ENCODE measurements at places on chromosomes 4 and X.
A peak's percentile ranks its signal among the peaks of the same experiment; 100 is the strongest.

- DNase-seq, result no peak
Observed at GRCh38 chr4:86972997-86973396, 38.2 kb downstream of the AFF1 start.

- DNase-seq, result no peak
Observed at GRCh38 chr4:55445921-55446577, 50.3 kb downstream of the TMEM165 start.

GRCh38 chrX:77342004-77342403 is 105.2 kb upstream of the FGF16 start:
- DNase-seq, result peak; percentile 64

DNA sequence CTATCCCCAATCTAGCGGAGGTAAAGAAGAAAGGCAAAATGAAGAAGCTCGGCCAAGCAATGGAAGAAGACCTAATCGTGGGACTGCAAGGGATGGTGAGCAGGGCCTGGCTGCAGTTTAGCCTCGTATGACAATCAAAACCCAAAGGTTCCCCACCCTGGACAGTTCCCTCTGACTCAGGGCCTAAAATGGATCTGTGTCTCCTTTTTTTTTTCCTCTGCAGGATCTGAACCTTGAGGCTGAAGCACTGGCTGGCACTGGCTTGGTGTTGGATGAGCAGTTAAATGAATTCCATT is 986 bp downstream of the HDAC6 start:
- no peak for DNase-seq

GRCh38 chrX:136806891-136807410 is 26.2 kb upstream of the ARHGEF6 start:
- DNase-seq, result no peak

DNA sequence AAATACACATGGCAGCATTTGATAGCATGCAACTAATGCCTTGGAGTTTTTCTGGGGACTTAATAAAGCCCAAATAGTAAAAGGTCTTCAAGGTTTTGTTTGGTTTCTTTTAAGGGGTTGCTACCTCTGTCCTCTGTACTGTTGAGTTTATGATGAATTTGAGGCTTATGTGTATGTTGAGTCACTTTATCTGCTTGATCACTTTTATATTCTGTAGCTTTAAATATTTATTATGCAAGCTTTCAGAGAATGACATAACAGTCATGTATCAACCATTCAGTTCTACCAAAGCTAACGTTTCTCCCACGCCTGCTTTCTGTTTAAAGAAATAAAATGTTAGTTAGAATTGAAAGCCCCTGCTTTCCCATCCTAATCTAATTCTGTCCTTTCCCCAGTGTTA is 122.2 kb downstream of the NHS start:
- DNase-seq, result no peak

- no peak for DNase-seq
Observed at GRCh38 chr4:112807083-112807482, 170.1 kb downstream of the LARP7 start.

- no peak for DNase-seq
Observed at GRCh38 chr4:6769233-6769988, 13.1 kb upstream of the KIAA0232 start.
